Left kidney (tissue), 8 donors: ENCODE measurements at places on chromosomes 4 and X. TPM values are rescaled to one million over a fixed set of nuclear protein-coding genes. Genes with fewer than 3 reads are reported as not detected.

ZAR1 gene
- not detected for polyA plus RNA-seq

PCYT1B gene
- 3.3 TPM for polyA plus RNA-seq

ANXA10 gene
- 0.10 TPM for polyA plus RNA-seq

GAGE2A gene
- polyA plus RNA-seq, result not detected

PAGE2 gene
- not detected for polyA plus RNA-seq

FABP2 gene
- polyA plus RNA-seq, result 0.05 TPM
